ENCODE measurements at places on chromosomes 7 and 10.

- no peak for DNase-seq
Measured at GRCh38 chr7:101804088-101804963, 13.1 kb upstream of the CUX1 start.

DNA sequence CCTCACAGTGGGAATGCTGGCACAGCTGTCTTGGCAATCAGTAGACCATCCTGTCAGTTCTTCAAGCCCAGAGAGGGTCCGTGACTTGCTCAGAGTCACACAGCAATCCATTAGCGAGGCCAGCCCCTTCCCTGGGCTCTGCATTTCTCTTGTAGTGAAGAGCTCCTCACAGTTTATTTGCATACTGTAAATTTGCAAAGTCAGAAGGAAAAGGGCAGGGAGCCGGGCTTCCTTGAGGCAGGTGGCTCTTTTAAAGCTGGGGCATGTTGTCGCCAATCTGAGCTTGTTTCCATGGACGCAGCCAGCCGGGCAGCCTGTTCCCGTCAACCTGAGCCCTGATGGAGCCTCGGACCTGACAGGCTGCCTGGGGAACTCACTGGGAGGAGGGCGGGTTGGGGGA lies 123.4 kb downstream of the CUX1 start:
- DNase-seq: no peak

- no peak for DNase-seq
Measured at GRCh38 chr10:124588736-124589490, 127.3 kb downstream of the LHPP start.

GRCh38 chr10:113666682-113667252 lies 2.9 kb upstream of the NRAP start:
- DNase-seq: no peak

DNA sequence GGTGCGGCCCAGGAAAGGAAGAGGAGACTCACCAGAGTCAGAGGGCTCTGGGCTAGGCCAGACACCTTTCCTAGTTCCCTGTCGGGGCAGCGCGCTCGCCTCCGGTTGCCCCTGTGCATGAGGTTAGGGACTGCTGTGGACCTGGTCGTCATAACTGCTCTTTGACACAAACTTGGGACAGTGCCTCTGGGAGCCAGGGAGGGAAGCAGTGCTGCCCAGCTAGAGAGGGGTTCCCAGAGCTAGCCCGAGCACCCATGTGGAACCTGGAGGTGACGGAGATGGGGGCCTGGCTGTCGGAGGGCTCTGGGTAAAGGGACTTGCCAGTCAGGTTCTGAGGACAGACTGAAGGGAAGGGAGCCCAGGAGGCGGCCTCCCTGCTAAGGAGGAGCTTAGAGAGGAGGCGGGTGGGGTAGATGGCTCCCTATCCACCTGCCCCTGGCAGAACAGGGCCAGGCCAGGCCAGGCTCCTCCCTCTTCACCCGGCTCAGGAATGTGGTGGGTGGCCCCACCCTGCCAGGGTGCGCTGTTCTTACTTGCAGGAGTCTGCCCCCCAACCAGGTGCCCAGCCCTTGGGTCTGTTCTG lies 29.7 kb downstream of the AGAP3 start:
- no peak for DNase-seq

GRCh38 chr7:43906331-43907010 lies at the start of gene URGCP:
Gene URGCP, minus strand, starts transcription at chr7:43906596. Its CDS starts 21 bp downstream, at chr7:43906575.
- peak; percentile 18 for DNase-seq

Measured in stimulated activated CD4-positive, alpha-beta T cell treated with anti-CD3 and anti-CD28 coated beads, TNF-alpha, amount 100 ng/mL, for 24 hours (primary cell).